Renal pelvis (tissue), 12 donors: ENCODE measurements at places on chromosomes 6 and 20. TPM values are rescaled to one million over a fixed set of nuclear protein-coding genes. Genes with fewer than 3 reads are reported as not detected.

DNA sequence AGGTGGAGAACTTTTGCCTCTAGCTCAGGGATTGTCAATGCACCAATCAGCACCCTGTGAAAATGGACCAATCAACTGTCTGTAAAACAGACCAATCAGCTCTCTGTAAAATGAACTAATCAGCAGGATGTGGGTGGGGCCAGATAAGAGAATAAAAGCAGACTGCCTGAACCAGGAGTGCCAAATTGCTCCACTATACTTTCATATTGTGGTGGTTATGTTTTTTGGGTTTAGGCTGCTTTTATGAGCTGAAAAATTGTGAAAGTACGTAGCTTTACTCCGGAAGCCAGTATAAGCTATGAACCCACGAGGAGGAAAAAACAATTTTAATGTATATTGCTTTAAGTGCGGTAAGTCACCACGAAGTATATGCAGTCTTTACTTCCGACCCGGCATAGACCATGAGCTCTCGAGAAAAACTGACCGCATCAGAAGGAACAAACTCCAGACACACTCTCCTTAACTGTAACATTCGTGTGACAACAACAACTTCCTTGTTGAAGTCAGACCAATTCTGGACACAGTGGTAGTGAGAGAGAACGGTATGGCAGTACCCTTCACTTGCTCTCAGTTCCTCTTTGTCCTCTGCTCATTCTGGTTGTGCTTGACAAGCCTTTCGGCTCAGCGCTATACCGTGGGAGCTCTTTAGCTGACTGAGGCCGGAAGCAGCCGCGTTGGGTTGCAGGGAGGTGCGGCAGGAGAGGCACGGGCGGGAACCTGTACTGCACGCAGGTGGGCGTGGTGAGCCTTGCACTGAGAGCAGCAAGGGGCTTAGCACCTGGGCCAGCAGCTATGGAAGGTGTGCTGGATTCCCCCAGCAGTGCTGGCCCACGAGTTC lies 81.9 kb upstream of the E2F3 start:
- DNase-seq, result no peak

GRCh38 chr20:44609516-44610312 lies 27.3 kb downstream of the PKIG start:
- peak; percentile 87 for DNase-seq

SLC22A23 gene
- polyA plus RNA-seq, result 10.7 TPM

- no peak for DNase-seq
Measured at GRCh38 chr6:12506159-12506558, 210.4 kb upstream of the PHACTR1 start.

- no peak for DNase-seq
Measured at GRCh38 chr6:165715428-165715827, 52.4 kb upstream of the PDE10A start.

LY6G6D gene
- polyA plus RNA-seq, result not detected

CLIC5 gene
- 218 TPM for polyA plus RNA-seq
